ENCODE measurements at places on chromosomes 4 and X.

GRCh38 chrX:138745196-138745595, 33.7 kb upstream of the FGF13 start:
- peak; percentile 61 for DNase-seq

- DNase-seq, result no peak
Measured at GRCh38 chrX:16205840-16206239, 38.6 kb downstream of the MAGEB17 start.

DNA sequence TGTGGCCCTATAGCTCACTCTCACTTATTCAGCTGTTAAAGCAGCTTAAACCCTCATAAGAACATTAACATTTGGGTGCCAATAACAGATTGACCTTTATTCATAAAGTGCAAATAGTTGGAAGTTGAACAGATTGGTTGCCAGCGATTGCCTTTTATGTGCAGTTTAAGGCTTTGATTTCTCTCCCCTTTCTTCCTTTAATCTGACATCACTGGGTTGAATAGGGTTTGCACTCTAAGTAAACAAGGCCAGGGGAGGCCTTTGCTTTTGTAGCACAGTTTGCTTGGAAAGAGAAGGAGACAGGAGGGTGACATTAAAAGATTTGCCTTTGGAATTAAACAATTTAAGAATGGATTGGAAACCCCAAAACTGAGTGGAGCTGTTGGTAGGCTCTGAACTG, 114.3 kb downstream of the NKX6-1 start:
- DNase-seq, result no peak

DNA sequence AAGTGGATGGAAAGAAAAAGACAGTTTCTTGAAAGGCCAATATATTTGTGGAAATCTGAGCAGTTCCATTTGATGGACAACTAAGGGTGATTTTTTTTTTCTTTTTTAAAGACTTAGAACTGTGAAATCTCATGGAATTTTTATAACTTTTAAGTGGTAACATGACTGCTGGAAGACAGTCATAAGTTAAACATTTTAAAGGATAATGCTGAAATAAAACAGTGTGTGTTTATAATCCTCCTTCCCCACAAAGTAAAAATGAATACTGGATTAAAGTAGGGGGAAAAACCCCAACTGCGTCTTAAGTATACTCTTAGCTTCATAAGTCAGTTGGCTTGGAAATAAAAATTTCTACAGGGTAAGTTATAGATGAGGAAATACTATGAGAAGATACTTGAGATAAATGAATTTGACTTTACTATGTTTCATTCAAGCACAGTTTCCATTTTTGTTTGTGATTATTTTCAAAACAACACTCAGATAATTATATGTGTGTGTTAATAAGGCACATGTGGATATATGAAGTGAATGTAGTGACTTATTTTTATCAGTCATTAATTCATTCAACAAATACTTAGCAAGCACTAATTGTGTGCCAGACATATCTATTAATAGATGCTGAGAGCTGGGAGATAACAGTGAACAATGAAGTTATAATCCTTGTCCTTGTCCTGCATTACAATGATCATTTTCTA, 129.2 kb upstream of the ETNPPL start:
- DNase-seq, result no peak

DNA sequence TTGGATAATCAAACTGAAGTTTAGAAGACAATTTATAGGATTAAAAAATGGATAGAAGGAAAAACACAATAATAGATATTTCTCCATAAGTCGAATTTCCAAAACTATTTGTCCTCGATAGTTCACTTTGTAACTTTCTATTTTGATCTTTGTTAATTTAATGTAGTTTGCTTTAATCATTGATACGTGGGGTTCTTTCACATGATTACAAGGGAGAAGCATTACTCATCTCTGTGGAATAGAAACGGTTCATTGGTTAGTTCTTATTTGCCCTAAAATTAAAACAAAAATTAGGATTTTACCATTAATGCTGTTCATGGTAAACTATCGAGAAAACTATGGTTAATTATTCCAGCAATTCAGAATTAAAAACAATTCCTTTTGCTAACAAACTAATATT, 2.1 kb downstream of the TET2 start:
- DNase-seq, result no peak

- DNase-seq, result peak; percentile 31
Measured at GRCh38 chr4:126338548-126338947, 1023.8 kb downstream of the FAT4 start.

GRCh38 chrX:117291760-117292159, 824.9 kb downstream of the KLHL13 start:
- no peak for DNase-seq

DNA sequence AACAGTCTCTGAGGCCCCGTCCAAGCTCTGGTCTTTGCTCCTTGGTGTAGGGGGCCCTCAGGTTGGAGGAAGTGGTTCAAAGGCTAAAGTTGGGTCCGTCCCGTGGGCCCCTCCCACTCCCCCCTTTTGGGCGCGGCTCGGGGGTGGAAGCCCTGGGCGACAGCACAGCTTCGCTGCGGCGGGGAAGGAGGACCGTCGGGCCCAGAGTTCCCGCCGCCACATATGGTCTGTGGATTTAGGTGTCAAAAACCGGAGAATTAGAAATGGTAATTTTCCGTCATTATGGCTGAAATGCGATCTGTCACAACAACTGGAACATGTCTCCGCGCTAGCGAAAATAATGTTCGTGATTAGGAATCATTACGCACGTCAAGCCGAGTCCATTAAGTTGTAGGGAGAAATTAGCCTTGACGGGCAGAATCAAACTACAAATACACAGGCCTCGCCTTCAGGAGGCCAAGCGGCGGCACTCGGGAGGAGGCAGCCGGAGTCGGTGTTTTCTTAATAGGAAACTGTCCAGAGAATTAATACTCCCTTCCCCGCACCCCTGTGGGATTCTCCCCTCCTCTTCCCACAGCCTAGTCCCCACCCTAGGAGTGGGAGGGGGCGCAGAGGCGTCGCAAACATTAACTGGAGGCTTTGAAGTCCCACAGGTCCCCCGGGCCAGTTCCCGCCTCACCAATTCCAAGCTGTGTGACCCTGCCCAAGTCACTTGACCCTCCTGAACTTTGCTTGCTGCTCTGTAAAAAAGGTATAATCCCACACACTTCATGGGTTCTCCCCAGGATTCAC, 15.0 kb downstream of the NKX3-2 start:
- DNase-seq, result peak; percentile 51

DNA sequence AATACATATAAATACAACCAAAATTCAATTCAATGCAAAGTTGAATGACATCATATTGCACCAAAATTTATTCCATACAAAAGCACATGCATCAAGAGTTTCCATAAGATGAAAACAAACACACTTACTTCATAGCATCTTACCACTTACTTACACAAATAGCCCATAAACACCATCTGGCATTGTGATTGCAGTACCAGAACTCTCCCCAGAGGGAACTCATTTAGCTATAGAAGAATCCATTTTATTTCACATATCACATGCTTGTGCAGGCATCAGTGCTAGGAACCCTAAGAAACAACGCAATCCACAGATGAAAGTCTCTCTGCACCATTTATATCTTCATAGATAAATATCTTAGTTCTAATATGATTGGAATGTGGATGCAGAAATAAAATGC, 77.9 kb downstream of the SLC7A11 start:
- DNase-seq, result no peak

DNA sequence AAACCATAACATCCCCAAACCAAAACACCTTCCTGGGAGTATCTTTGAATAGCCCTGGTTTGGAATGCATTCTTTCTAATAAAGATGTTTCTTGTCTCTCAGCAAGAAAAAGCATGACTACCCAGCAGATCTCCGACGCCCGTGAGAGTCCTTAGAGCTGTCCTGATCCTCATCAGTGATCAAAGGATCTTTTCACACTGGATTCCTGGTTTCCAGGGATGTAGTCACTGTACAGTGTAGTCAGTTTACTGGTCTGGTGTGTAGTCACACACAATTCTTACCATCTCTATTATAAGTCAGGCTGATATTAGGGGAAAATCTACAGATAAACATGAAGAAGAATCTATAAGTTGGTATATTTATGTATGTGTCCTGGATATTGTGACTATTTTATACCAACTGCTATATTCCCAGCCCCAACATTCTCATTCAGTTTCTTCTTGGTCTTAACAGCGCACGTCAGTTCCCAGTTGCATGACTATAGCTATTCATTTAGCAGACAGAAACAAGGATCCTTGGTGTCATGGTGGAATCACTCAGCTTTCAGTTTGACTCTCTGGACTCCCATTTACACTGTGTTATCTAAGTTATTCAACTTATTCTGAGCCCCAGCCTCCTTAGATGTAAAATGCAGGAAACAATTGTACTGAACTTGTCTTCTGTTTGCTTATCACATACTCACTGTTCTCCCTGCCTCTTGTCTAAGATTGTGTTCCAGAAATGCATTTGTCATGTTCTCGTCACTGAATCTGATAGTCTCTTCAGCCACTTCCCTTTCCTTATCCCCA, 68.3 kb downstream of the SLIT2 start:
- DNase-seq, result no peak

GRCh38 chr4:38279077-38279476, 318.9 kb downstream of the PTTG2 start:
- no peak for DNase-seq
